Activated CD4-positive, alpha-beta T cell treated with anti-CD3 and anti-CD28 coated beads for 4 hours (primary cell): ENCODE measurements at places on chromosomes 5 and 9.
A peak's percentile ranks its signal among the peaks of the same experiment; 100 is the strongest.

DNA sequence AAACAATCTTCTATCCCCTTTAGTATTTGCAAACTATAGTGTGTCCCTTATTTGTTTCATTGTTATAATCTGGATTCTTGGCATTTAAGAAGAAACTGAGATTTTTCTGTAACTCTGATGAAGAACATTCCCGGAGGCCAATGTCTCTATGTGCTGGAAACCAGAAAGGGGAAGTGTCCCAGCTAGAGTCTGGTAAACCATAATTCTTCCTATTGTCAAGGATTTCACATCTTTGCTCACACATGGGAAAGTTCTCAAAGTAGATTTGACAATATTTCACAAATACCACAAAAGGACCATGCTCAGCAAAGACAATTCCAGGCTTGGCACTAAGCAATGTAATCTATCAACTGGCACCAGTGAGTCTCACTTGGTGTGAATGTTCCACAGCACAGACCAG, 146.8 kb downstream of the MUSK start:
- no peak for DNase-seq

DNA sequence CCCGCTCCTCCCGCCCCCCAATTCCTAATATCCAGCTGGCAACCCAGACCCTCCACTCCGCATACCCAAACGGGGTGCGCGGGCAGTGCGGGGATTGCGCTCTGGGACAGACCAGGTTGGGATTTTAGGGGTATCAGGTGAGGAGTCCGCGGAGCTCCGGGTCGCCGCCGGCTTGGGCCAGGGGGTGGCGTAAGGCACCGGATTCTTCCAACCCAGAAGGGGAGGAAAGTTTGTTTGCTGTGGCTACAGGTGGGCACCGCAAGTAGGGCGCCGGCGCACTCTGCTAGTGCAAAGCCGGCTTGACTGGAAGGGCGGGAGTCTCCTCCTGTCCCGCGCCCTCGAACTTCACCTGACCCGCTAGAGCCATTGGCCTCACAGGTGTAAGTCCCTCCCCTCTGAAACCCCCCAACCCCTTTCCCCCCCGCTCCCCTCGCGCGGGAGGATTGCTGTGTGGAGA, 709 bp downstream of the IQGAP2 start:
- peak; percentile 52 for DNase-seq

- DNase-seq: no peak
Observed at GRCh38 chr5:535846-536698, 11.8 kb upstream of the SLC9A3 start.

DNA sequence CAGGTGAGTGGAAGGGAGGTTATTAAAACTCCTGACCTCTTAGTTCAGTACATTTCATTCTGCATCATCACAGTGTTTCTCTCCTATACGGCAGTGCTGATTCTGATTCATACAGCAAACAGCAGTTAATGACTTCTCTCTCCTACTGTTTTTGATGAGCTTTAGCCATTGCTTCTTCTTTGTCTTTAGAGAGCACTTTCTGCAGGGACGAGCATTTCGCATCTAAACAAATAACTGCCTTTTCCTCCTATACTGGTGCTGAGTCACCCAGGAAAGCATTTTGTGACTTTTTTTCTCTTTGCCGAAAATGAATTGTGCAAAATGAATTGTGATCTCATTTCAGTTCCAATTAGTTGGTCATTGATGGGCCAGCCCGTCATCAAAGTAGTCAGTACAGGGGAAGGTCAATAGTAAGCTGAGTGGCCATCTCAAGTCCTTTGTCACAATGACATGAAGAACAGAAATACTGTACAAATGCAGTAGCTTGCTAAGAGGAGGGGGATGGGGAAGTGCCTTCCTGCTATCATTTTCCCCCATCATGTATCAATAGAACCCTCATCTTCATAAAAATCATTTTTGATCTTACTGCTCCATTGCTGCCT, 98.5 kb downstream of the INSYN2B start:
- no peak for DNase-seq

GRCh38 chr5:124692324-124692723, 54.1 kb downstream of the ZNF608 start:
- no peak for DNase-seq

DNA sequence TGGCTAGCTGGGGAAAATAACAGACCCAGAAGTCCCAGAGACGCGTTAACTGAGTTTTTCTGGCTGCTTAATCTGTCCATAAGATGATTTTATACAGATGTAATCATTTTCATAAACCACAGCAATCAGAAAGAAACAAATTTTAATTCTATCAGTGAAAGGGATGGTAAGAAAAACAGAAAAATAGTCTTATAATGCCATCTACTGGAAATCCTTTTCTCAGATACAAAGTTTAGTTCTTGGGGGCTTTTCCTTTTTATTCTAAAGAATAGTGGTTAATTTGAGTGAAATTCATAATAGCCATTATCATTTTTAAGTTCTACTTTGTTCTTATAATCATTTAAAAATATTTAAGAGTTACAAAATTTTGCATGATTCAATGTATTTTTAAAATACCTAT, 44.4 kb downstream of the DROSHA start:
- no peak for DNase-seq
